Stimulated activated CD4-positive, alpha-beta T cell treated with anti-CD3 and anti-CD28 coated beads, Interleukin-2, amount 100 ng/mL, for 24 hours (primary cell): ENCODE measurements at places on chromosomes 3 and 15.

GRCh38 chr15:76905855-76906254, 715 bp upstream of the SCAPER start:
- no peak for DNase-seq

- peak; percentile 14 for DNase-seq
Observed at GRCh38 chr3:134677196-134677986, 26.6 kb upstream of the KY start.

DNA sequence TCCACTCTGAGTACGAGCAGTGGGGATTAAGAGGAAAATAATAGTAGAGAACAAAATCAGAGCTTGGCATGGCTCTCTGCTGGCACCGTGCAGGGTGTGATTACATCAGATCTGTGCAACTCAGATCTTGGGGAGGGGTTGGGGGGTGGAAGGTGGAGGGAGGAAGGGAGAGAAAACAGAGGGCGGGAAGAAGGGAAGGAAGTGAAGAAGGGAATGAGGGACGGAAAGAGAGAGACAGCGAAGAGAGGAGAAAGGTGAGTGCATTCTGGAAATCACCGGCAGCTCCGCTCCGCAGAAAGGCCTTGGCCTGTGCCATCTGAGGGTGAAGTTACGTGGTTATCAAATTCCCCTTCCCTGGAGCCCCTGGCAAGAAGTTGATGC, 31.0 kb upstream of the ADAMTS17 start:
- no peak for DNase-seq

DNA sequence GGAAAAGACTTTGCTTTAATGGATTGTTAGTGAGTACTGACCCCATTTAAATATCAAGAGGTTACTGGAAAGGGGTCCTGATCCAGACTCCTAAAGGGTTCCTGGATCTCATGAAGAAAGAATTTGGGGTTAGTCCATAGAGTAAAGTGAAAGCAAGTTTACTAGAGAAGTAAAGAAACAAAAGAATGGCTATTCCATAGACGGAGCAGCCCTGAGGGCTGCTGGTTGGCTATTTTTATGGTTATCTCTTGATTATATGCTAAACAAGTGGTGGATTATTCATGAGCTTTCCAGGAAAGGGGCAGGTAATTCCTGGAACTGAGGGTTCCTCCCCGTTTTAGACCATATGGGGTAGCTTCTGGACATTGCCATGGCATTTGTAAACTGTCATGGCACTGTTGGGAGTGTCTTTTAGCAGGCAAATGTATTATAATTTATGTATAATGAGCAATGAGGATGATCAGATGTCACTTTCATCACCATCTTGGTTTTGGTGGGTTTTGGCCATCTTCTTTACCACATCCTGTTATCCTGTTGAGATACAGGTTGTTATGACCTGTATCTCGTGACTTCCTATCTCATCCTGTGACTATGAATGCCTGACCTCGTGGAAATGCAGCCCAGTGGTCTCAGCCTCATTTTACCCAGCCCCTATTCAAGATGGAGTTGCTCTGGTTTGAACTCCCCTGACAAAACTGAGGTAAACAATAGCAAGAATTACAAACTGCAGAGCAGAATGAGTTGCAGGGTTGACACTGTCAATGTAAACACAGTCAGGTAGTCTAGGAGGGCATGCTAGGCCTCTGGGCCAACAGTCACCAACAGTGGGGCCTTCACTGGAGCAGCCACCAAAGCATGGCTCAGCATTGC, 10.3 kb upstream of the GPR160 start:
- DNase-seq = no peak

- no peak for DNase-seq
Observed at GRCh38 chr15:31464216-31465082, 137.8 kb downstream of the KLF13 start.

DNA sequence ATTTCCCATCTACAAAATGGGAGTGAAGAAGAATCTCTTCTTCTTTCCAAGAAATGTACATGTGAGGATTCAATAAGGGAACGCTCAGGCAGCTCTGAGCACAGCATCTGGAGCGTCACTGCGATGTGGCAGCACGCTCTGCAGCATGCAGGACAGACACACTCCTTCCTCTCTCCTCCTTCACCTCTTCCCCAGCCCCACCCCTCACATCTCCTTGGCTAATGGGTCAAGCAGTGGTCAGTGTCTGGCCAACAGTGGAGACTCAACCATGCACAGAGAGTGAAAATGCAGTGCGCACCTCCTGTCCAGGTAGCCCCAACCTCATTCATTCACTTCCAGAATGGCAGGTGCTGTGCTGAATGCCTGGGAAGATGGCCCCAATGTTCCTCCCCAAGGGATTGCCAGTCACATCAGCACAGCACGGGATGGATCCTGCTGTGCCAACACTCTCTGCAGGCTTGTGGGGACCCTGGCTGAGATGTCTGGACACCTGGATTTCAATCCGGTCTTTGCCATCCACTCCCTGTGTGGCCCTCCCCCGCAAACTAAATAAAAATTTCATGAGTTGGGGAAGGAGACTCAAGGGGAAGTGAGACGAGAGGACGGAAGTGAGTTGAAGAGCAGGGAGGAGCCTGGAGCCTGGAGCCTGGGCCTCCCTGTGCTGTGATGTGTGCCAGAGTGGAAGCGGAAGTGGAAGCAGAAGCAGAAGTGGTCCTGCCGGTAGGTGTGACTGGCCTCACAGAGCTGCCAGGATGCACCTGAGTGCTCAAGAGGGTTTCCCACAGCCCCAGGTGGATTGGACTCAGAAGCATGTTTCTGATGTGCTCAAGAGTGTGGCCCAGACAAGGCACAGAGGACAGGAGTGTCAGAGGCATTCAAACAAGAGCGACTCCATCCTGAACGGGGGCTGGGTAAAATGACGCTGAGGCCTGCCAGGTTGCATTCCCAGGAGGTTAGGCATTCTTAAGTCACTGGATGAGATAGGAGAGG, 163.9 kb downstream of the SMAD6 start:
- no peak for DNase-seq

GRCh38 chr3:22893644-22894325, 309.3 kb upstream of the UBE2E2 start:
- DNase-seq = no peak

- DNase-seq = no peak
Observed at GRCh38 chr3:10546820-10547263, 41.5 kb upstream of the ATP2B2 start.

GRCh38 chr3:119352863-119353527, 58.8 kb downstream of the ARHGAP31 start:
- DNase-seq = no peak

DNA sequence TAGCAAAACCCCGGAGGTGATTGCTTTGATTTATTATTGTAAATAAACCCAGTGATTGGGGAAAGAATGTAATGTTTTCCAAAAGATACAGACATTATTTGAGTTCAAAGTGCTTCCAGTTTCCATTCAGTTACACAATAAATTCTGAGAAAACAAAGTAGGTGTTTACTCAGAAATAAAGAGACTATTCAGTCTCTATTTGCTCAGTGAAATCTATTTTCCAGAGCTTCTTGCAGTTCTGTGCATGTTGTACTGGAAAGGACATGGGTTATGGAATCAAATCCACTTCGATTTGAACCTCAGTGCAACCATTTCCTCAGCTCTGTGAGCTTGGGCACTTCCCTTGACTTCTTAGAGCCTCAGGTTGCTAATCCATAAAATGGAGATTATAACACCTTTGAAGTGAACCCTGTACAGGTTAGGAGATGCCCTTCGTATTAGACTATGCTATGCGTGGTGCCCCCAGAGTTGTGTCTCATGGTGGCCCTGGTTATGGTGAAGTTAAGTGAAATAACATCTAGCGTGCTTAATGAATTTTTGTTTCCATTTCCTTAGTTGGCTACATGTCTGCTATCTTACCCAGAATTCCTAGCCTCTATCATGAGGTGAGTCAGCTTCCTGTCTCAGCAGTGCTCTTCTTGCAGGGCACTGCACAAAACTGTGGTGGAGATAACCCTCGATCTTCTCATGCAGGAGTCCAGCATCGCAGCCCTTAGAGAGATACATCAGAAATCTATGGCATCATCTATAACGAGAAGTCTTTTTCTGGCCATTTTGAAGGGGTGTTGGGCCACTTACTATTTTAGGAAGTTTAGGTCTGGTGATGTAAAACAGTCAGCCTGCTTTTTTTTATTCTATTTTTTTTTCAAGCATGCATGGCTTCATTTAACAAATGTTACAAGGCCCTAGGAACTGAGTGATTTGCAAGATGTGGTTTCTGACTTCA, 97.7 kb downstream of the RPL39L start:
- peak; percentile 46 for DNase-seq

GRCh38 chr15:82805994-82806406, at the start of gene FSD2:
Gene FSD2 (minus strand): TSS chr15:82806069. CDS start chr15:82787390, 18,679 bp downstream.
- DNase-seq = no peak

GRCh38 chr3:150610785-150611184, 7.7 kb downstream of the SELENOT start:
- DNase-seq = no peak

- DNase-seq = no peak
Observed at GRCh38 chr3:121411523-121411922, 134.3 kb downstream of the POLQ start.

DNA sequence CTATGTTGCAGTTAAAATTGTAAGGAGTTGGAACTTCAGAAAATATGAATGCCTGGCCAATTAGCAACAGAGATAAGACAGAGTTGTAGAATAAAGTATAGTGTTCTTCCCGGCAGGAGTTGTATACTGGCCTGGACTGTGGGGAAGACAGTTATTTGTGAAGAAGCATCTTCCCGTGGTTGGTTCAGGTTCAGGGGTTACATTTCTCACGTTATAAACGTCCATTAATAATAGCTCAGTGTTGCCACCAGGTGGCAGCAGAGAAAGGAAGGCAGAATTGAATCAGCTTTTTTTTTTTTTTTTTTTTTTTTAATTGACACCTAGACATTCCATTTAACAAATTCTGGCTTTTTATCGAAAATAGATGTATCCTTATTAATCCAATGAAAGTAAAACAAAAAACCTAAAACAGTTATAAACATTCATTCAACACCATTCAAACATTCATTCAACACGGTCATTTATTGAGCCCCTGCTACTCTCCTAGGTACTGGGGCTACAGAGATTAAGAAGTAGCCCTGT, 66.4 kb upstream of the NR2E3 start:
- peak; percentile 70 for DNase-seq

DNA sequence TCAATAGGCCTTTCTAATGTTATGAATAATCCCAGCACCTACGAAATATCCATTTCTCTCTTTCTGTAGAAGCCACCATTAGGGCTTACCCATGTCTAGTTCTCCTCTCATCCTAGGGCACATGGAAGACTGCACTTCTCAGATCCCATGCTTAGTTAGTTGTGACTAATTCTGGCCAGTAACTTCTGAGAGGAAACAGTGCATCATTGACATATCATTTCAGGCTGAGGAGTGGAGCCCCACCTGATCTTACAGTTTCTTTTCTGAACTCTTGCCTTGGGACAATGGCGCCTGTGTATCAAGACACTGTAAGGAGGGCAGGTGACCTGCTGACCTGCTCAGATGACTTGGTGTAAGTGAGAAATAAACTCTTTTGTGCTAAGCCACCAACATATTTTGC, 39.4 kb upstream of the TBL1XR1 start:
- DNase-seq = no peak
